Bone marrow (tissue), 2 donors: ENCODE measurements at places on chromosomes 5 and 9.

GRCh38 chr5:26868504-26868903 lies 169.9 kb downstream of the CDH9 start:
- DNase-seq = no peak

DNA sequence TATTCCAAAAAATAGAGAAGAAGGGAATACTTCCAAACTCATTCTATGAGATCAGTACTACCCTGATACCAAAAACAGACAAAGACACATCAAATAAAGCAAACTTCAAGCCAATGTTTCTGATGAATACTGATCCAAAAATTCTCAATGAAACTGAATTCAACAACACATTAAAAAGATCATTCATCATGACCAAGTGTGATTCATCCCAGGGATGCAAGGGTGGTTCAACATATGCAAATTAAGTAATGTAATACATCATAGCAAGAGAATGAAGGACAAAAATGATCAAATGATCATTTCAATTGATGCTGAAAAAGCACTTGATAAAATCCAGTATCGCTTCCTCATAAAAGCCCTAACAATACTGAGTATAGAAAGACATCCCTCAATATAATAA lies 4.9 kb upstream of the RCL1 start:
- DNase-seq = no peak

GRCh38 chr9:7185612-7186011 lies 427.8 kb downstream of the KDM4C start:
- no peak for DNase-seq

DNA sequence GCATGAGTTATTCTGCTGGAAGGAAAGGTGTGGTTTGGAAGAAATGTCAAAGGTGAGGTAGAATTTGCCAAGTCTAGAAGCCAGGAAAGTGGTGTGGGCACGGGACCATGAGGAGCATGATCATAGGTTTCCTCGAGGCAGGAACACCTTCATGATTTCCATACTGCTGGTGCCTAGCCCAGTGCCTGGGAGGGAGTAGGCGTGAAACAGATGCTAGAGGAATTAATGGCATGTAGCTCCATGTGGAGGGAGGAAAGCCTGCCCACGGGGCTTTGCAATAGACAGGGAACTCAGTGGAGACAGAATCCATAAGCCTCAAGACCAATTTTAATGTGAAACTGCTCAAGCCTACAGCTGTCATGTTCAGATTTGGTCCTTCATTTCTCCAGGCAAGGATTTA lies 35.1 kb downstream of the TTLL11 start:
- DNase-seq = no peak
